Effector CD8-positive, alpha-beta T cell (primary cell): ENCODE measurements at places on chromosomes 5 and 9.

- DNase-seq, result no peak
Measured at GRCh38 chr5:162683284-162683683, 615.7 kb downstream of the GABRG2 start.

DNA sequence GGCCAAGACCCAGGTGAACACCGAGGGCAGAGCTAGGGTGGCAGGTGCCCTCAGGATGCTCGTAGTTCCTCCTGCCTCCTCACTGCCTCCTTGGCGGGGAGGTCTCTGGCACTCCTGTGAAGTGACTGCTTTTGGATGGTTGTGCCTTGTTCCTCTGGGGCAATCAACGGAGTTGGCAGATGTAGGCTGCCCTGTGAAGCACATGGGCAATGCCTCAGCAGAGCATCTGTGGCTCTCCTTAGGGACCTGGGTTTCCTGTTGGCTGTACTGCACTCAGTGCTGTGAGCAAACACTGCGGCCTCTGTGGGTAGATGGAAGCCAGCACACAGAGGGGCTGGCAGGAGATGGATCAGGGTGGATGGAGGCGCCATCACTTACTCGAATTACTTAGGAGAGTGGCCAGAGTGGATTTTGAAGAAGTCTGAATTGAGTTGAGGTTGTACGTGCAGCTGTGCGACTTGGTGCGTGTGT lies 71.4 kb upstream of the COL5A1 start:
- no peak for DNase-seq

DNA sequence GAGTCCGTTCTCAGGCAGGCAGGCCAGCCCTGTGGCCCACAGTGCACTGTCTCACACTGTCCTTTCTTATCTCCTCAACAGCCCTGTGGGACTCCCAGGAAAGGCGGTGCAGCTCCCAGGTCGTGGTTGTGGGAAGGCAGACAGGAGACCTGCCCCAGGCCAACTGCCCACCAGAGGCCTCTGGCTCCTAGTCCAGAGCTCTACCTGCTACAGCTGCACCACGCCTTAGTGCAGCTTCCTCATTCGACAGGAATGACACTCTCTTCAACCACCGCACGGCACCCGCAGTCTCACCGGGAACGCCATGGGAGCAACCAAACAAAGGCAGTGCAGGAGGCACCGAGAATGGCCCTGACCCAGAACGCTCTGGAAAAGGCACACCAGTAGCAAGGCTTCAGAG lies 25.3 kb downstream of the CAMSAP1 start:
- no peak for DNase-seq

- peak; percentile 35 for DNase-seq
Measured at GRCh38 chr5:170338933-170339779, 41.6 kb upstream of the LCP2 start.

DNA sequence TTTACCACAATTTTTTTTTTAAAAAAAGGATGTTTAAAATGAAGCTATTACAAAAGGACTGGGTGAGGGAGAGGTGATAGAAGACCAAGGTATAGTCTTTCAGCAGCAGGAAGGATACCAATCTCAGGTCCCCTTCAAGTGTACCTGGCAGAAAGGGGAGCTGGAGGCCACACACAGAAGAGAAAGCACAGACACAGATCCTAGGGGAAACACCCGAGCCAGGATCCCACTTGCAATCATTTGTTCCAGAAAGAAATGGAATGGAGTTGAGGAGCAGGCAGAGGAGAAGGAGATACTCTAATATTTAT lies 5.6 kb downstream of the GNPDA1 start:
- DNase-seq, result no peak

DNA sequence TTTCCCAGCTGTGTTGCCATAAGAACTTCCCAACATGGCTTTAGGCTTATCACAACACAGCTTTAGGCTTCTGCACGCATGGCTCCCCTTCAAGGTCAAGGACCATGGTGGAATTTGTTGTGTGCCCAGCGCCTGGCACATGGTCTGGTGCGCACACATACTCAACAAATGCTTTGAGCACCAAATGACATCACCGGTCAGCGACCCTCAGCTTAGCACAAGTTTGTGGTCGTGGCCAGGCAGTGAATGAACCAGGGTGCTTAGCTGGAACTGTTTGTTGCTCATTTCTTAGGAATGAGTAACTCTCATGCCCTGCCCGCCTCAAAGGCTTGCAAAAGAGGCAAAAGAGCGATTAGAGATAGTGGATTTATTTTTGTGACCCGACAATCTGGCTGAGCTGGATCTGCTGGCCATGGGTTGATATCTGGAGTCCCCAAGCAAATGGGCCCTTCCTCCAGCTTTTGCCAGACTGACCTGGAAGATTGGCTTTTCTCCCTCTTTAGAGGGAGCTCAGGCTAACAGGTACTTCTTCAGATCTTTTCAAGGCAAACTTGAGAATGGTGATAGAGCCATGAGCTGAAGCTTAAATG lies 58.9 kb downstream of the DAP start:
- DNase-seq, result no peak

- no peak for DNase-seq
Measured at GRCh38 chr5:4924577-4924976, 215.6 kb upstream of the ADAMTS16 start.

DNA sequence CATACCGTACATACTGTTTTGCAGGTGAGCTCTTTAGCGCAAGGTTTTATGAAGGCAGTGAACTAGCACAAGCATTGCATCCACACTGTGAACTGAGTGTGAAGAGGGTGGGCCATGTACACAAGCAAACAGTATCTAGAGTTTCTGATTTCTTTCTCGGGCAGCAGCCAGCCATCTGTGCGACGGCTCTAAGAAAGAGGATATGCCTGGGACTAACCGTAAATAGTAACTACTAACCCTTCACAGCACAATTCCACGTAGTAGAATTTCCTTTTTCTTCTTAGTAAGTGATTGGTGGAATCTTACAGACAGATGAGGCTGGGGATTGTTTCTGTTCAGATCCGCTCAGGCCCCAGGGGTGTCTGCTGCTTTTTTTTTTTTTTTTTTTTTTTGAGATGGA lies 89.0 kb downstream of the DRD1 start:
- no peak for DNase-seq

GRCh38 chr9:127896395-127897192 lies 2.8 kb downstream of the ST6GALNAC6 start:
- no peak for DNase-seq

- no peak for DNase-seq
Measured at GRCh38 chr9:91847581-91848091, 102.4 kb downstream of the ROR2 start.
